ENCODE measurements at places on chromosomes 2 and 18.
A peak's percentile ranks its signal among the peaks of the same experiment; 100 is the strongest.

- no peak for DNase-seq
Measured at GRCh38 chr18:77098538-77099174, 33.9 kb downstream of the MBP start.

GRCh38 chr18:32349728-32350395, 120.8 kb downstream of the GAREM1 start:
- no peak for DNase-seq

DNA sequence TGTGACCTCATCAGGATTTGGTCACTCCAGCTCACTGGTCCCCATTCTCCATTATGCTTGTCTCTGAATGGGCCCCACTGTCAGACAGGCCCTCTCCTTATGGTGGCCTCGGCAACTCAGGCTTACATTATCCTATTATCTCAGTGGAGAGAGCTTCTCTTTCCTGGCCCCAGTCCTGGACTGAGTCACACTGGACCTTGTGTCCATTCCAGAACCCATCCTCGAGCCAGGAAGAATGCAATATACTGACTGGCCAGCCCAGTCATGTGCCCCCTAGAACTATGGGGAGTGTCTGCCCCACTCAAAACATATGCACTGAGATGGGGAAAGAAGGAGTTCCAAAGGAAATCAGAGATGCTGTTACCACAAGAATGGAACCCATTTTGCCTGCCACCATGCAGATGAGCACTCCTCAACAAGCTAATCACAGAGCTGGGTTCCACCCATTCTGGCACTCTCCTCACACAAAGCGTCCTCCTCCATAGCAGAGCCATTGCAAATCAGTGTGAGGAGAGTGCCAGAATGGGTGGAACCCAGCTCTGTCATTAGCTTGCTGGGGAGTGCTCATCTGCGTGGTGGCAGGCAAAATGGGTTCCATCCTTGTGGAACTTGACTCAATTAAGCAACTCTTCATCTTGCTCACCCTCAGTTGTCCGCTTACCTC, 71.9 kb downstream of the CHRNA1 start:
- no peak for DNase-seq

GRCh38 chr2:25018681-25019080, 23.2 kb upstream of the EFR3B start:
- DNase-seq, result no peak

DNA sequence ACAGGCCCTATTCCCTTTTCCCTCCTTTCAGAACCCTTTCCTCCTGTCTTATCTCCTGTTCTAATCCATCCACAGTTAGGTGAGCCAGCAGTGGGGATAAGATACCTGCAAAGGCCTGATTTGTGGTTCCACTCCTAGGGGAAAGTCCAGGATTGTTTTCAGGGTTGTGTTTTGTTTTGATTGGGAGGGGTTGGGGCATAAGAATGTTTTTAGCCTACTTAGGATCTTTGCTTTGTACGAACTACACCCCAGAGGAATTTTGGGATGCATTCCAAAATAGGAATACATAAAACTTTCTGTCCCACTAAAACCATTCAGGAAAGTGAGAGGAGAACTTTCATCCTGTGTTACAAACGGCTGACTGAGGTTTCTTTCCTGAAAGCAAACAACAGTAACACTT, 150.8 kb upstream of the PGAP1 start:
- no peak for DNase-seq

DNA sequence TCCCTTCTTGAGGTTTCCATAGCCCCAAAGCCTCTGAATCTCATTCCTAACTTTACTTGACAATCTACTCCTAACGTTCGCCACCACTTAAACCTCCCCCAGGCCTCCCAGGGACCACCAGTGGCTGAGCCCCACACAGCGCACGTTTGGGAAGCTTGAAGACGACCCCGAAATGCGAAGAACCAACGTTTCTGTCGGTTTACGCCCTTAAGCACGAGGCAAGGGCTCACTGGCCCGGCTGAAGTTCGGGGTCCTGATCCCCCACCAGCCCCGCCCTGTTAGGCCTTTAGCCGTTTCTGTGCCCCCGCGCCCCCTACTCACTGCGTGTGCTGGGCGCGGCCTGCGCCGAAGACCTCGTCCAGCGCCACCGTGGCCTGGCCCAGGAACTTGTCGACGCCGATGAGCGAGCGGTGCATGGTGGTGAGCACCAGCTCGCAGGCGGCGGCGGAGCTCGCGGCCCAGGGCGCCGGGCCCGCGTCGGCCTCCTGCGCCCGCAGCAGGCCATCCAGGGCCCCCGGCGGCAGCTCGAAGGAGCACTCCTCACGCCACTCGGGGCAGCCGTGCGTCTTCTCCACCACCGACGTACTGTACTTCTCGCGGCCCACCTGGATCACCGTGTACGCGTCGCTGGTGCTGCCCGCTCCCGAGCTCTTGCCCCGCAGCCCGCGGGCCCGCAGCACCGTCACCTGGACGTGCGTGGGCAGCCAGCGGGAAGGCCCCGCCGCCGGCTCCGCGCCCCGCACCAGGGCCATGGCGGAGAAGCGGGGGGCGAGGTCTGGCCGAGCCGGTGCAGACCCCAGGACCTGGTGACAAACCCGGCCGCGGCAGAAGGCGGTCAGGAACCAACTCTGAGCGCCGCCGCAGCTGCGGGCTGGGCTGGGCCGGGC, 479 bp downstream of the RAB11FIP5 start:
- peak; percentile 13 for DNase-seq

DNA sequence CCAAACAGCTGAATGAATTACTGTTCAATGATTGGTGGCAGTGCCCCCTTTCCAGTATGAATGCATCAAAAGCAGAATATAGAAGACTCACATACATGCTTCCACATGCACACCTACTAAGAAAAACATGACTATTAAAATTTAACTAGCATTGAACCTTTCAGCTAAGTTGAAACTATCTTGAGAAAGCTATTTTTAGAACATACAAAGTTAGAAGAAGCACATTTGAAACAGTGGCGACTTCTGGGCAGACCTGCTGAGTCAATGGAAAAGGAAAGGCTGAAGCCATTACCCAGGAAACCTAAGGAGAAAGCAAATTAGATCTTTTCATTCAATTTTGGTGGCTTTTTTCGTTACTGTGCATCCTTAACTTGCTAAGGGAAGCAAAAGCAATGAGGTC, 55.9 kb downstream of the PLA2R1 start:
- no peak for DNase-seq

GRCh38 chr2:661360-661635, 15.9 kb downstream of the TMEM18 start:
- DNase-seq, result no peak

- DNase-seq, result no peak
Measured at GRCh38 chr2:120429586-120430500, 83.9 kb downstream of the INHBB start.

DNA sequence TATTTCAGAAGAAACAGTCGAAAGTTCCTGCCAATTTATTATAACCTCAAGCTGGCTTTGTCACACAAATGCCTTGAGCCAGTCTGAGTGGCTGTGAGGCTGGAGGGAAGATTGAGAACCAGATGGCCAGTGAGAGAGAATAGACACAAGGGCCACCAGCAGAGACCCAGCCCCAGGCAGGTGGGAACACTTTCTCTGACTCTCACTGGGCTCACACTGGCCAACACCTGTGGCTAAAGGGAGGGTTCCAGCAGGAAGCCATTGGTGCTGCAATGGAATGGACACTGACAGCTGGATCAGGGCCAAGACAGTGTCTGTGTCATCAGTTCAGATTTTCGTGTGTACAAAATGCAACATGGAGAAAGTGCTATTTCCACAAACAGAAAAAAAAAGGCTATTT, 29.9 kb downstream of the LOXHD1 start:
- no peak for DNase-seq

- no peak for DNase-seq
Measured at GRCh38 chr2:191038241-191038725, 24.3 kb upstream of the STAT1 start.

All from germinal center (tissue), 1 donor.